ENCODE measurements at places on chromosomes 5 and 9.

GRCh38 chr9:86324901-86325300 is 29.3 kb downstream of the TUT7 start:
- DNase-seq, result no peak

DNA sequence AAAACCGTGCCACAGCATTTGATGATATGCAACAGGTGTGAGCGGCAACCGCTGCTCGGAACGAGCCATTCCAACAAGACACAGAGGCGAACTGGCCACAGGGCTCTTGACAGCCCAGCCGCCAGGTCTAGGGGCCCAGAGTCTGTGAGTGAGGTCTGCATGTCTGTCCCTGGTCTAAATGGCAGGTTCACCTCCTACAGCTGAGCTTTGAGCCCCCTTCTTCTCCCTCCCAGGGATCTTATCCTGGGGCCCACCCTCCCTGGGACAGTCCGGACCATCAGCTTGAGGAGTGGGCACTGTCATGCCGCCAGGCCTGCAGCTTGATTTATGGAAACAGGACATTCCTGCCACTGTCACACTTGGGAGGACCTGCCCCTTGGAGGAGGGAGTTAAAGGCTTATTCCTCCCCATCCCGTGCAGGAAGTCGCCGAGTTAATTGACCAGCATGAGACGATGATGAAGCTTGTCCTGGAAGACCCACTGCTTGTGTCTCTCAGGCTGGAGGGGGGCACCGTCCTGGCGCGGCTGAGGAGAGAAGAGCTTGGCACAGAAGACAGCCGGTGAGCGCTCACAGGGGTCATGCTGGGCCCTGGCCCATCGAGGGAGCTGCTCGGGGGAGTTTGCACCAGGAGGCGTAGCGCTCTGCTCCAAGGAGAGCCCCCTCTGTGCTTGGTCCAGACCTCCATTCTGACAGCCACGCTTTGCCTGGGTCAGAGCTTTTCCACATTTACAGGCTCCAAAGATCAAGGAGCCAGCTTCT is 35.5 kb upstream of the LRRC14B start:
- DNase-seq, result no peak

GRCh38 chr5:100828898-100829356 is 74.2 kb downstream of the ST8SIA4 start:
- no peak for DNase-seq

DNA sequence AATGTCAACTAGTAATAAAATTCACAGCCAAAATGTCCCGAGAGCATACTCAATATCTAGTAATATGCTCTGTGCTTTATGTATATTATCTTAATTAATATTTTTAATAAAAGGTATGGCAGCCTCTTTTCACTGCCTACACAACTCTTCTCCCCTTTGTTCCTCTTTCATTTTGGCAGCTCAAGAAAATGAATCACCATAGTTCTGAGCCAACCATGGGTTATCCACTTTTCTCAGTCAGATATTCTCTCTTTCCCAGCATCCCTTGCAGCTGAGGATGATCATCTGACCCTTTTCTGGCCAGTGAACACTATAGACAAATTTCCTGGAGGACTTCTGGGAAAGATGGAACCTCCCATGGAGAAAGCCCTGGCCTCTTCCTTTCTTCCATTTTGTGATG is 8.2 kb upstream of the DOCK8 start:
- DNase-seq, result no peak

- DNase-seq, result no peak
Observed at GRCh38 chr5:122073018-122073417, 5.0 kb downstream of the LOX start.

DNA sequence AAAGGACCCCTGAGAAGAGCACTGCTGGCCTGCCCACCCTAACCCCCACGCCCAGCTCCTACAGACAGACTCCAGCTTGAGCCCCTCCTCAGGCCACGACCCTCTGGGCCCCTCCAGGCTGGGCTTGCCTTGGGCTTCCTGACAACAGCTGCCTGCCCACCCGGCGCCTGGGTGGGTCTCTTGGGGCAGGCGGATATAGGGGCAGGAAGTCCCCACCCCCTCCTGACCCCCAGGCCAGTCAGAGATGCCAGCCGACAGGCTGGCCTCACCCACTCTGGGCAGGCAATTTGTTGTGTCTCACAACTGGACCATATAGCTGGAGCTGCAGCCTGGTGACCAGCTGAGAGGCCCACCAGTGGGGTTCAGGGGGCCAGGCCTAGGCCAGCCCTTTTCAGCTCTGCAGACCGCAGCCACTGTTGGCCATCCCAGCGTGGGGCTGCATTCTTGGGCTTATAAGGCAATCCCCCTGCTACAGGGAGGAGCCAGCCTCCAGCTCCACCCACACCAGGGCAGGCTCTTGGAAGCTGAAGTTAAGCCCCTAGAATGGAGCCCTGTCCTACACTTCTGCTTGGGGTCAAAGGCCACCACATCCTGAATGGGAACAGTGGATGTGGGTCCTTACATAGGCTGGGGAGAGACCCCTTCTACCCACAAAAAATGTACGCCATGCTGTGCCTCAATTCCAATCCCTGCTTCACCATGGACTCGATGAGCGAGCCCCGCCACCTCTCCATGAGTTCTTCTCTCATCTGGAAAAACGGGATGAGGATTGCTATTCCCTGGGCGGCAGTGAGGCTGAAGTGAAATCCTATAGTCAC is 2.0 kb downstream of the PDLIM7 start:
- DNase-seq, result no peak

GRCh38 chr5:108720391-108720790 is 27.3 kb upstream of the FER start:
- DNase-seq, result no peak

- no peak for DNase-seq
Observed at GRCh38 chr9:79700607-79701360, 129.0 kb downstream of the TLE4 start.

GRCh38 chr9:77907585-77907984 is 124.0 kb downstream of the GNAQ start:
- DNase-seq, result no peak

GRCh38 chr9:112853882-112854585 is 36.6 kb downstream of the SLC46A2 start:
- no peak for DNase-seq

DNA sequence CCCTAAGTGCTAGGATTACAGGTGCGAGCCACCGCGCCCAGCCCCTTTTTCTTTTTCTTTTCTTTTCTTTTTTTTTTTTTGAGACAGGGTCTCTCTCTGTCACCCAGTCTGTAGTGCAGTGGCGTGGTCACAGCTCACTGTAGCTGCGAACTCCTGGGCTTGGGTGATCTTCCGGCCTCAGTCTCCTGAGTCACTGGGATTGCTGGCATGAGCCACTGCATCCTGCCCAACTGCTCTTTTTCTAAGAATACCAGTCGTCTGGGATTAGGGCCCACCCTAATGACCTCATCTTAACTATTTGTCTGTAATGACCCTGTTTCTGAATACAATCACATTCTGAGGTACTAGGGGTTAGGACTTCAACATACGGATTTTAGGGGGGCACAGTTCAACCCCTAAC is 34.1 kb upstream of the NANS start:
- DNase-seq, result no peak

GRCh38 chr5:17796757-17797396 is 162.6 kb downstream of the TAF11L14 start:
- DNase-seq, result no peak

- no peak for DNase-seq
Observed at GRCh38 chr5:180316586-180316985, 24.7 kb upstream of the MAPK9 start.

GRCh38 chr9:136901516-136902258 is 15.4 kb downstream of the TRAF2 start:
- peak; percentile 79 for DNase-seq

DNA sequence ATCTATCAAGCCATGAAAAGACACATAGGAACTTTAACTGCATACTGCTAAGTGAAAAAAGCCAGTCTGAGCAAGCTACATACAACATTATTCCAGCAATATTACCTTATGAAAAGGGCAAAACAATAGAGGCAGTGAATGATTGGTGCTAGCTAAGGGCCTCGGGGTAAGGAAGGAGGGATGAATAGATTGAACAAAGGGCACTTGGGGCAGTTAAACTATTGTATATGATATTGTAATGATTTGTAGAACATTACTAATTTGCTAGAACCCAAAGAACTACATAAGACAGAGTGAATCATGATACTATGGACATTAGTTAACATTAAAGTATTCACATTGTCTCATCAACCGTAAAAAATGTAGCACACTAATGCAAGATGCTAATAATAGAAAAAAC is 218.3 kb downstream of the FBXO4 start:
- DNase-seq, result no peak

DNA sequence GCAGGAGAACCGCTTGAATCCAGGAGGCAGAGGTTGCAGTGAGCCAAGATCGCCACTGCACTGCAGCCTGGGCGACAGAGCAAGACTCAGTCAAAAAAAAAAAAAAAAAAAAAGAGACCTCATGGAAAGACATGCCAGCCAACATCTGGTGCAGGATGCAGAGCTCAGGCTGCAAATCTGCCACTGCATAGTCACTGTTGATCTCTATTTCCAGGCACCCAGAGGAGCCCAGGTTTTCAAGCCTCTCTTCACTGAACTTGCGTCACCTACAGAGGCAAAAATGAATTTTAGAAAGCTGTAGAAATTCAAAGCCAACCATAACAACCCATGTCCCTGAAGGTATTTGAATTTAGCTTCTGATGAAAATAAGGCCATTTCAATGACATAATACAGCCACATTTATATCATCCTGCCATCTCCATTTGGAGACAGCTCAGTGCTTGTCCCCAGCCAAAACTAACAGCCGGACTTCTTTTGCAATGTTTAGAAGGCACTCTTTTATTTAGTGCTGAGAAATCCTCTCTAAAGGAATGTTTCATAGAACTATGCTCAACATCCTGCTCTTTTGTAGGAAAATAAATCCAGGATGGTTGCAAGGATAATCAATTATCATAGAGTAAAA is 113.3 kb downstream of the SNX18 start:
- DNase-seq, result no peak

GRCh38 chr9:130245474-130245873 is 20.1 kb upstream of the HMCN2 start:
- DNase-seq, result no peak

- no peak for DNase-seq
Observed at GRCh38 chr9:137265496-137266161, 10.5 kb downstream of the NELFB start.

DNA sequence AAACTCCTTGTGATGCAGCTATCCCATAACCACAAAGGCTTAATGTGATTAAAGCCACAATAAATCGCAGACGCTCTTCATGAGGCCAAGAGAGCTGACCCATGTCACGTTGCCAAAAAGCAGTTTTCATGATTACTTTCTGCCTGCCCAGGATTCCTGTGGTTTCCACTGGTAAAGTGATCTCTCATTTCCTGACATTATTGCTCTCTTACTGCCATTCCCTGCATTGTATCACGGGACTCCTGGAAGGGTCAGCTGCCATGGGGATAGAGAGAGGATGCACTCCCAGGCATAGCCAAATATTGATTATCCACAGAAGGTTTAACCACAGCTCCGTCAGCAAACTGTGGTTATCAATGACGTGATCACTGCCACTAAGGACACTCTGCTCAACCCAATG is 103.8 kb upstream of the SLC1A3 start:
- no peak for DNase-seq

GRCh38 chr5:98933445-98934072 is 4.8 kb upstream of the CHD1 start:
- DNase-seq, result peak; percentile 72

DNA sequence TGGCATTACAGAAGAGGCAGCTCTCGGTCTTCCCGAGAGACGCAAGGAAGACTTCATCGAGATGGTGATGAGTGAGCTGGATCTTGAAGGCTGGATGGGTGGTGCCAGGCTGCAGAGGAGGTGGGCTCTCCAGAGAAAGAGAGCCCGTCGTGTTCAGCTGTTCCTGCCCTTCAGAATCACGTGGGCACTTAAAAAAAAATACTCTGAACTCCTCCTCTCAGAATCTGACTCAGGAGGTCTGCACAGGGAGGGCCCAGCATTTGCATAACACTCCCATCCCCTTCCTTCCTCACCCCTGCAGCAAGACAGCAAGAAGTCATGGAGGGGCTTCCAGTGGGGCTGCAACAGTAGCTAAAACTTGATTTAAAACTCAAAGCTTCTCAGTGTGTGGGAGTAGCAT is 203.0 kb downstream of the ATPSCKMT start:
- no peak for DNase-seq

DNA sequence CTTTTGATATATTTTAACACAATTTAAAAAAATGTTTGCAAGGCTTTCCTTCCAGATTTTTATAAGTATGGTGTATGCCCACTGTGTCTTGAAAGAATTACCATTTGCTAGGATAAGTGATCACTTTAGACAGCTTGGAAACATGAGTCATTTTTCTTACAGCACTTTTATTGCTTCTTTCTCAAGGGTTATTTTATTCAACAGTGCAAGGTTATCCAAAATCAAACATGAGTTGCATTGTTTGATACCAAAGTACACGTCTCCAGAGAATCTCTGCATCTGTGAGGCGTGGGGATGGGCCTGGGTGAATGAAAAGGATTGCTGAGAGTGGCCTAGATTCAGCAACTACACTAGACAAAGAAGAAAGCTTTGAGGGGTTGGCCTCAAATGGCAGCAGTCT is 329.6 kb downstream of the ADAMTS6 start:
- no peak for DNase-seq

DNA sequence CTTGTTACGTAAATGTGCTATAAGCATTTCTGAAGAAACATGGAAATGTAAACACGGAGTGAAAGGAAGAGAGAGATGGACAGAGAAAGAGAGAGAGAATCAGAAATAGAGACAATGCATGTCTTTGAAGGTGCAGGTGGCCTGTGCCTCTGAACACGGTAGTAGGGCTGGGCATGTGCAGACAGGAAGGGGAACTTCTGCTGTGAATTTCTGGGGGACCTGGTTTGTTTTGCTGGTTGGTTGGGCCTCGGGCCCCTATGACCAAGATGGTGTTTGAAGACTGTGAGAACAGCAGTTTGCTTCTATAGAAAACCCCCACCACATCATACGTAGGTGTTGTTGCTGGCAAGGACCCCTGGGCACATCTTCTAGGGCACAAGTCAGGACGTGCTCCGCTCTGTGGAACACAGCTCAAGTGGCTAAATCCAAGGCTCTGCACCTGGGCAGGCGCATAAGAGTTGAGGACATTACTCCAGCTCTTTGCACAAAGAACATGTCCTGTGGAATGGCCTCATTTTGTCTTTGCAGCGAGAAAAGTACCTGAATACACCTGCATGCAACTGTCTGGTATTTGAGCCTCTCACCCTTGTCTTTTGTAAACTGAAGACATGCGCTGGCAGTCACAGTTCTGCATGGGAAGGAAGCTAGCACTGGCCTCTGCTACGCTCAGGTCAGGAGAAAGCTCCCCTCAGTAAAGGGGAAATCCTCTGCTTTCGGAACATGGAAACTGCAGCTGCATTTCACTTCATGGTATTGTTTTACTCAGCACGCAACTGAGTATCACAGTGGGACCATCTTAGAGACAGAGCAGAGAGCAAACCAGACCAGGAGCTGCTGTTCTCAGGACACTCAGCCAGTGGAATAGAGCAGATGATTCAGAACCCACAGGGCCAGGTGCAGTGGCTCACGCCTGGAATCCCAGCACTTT is 2.7 kb downstream of the OR2V2 start:
- no peak for DNase-seq

- DNase-seq, result no peak
Observed at GRCh38 chr9:128972956-128973355, 25.5 kb downstream of the NUP188 start.

GRCh38 chr5:66164044-66164790 is 20.1 kb downstream of the SREK1 start:
- no peak for DNase-seq
